ENCODE measurements at places on chromosomes 4 and X.

DNA sequence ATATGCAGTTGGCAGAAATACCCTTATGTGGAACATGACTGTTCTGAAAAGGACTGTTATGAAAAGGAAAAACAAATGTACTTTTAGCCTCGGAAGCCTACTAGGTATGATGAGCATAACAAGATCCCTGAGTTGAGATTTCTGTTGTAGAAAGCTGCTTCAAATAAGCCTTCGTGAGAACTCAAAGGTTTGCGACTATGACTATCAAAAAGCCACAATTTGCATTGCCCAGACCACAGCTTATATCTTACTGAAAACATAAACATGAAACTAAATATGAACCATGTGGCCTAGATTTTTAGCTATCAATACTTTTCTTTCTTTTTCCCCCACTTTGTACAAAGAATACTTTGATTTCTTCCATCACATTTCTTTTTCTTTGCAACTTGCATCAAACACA lies 398.2 kb upstream of the LCORL start:
- DNase-seq = no peak

- DNase-seq = no peak
Observed at GRCh38 chrX:41758401-41758800, 34.4 kb downstream of the GPR82 start.

DNA sequence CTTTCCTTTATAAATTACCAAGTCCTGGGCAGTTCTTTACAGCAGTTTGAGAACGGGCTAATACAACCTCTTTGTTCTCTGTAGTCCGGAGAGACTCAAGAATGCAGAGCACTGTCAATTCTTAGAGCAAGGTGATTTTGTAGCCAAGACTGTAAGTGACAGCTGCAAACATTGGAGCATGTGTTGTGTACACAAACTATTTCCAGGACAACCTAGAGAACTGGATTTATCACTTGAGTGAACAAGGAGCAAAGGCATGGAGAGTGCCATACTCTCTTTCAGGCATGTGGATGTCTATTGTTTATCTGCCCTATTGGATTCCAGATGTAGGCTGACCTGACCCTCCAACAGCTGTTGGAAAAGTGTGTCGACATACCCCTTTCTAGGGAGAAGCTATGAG lies 153.9 kb downstream of the SPANXN3 start:
- DNase-seq = no peak

DNA sequence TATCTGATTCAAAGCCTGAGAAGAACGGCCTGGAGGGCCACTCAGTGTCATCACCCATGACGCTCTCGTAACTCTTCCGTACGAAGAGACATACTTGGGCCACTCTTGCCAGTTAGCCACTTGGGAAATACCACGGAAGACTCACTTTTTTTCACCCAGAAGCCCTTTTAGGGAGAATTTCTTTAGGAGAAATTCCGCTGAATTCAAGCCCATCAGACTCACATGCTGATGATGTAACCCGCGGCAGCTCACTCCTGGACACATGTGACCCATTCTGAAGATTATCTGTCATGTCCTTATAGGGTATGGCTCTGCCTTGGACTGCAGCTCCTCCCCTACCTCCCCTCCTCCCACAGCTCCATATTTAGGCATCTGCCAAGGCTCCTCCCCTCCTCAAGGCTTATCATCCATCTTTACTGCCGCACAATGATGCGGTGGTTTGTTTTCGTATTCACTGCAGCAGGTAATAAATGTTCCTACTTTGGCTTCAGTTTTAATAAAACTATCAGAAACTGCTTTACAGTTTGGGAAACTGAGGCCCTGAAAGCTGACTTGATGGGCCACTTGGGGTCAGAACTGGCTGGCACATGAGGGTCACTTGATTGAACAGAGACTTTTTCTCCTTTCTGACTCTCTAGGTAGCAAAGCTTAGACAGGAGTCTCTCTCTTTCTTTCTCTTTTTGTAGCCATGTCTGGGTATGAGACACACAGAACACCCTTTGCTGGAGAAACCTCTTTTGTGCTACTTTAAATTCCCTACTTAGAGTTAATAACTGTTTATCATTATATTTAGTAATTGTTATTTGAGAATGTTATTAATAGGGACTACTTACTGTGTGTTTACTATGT lies 42.1 kb downstream of the RHOH start:
- peak; percentile 72 for DNase-seq

DNA sequence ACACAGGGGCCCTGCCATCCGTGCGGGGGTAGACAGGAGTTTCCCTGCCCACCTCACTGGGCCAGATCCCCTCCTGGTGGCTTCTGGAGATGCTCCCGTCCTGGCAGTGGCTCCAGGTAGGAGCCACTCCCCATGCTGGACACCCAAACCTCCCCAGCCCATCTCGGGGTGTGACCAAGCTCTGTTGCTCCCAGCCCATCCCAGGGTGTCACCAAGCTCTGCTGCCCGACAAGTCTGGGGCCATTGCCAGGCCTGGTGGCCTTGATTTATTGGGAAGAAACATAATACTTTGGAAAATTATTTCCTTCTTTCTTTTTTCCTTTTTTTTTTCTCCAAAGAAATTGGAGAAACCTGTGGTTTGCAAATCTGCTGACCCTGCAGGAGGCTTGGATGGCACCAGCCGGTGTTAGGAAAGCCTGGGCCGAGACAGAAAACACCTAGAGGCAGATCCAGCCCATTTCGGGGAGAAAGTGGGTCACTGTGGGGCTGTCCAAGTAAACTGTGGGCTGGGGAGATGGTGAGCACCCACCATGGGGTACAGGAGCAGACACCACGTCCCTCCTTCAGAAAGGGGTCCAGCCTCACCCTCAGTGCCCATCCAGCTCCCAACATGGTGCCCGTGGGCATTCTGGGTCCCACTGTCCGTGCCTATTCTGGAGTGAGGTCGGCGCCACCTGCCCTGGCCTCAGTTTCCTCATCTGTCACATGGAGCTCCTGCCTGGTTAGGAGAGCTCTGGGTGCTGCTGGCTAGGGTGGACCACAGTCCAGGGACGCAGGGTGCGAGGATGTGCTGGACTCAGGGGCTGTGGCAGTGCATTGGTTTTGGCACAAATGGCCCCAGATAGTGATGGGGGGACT lies 59.4 kb upstream of the ADRA2C start:
- DNase-seq = no peak

DNA sequence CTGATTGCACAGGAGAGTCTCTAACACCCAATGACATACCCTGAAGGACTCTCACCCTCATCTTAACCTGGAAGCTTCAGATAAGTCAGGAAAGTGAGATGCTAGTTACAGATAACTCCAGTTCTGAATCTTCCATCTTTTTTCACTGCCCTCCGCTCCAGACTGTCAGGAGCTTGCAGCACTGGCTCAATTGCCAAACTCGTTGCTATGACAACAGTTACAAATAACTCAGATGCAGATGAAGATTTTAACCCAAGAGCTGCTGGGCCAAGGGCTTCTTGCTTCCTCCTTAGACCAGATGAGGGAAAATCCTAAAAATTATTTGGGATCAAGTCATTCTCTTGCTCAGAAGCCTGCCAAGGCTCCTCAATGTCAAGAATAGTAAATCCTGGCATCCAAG lies 109.1 kb upstream of the HUWE1 start:
- DNase-seq = no peak

- no peak for DNase-seq
Observed at GRCh38 chr4:22090661-22091351, 142.2 kb upstream of the KCNIP4 start.

GRCh38 chr4:37359261-37359660 lies 114.7 kb downstream of the NWD2 start:
- no peak for DNase-seq

DNA sequence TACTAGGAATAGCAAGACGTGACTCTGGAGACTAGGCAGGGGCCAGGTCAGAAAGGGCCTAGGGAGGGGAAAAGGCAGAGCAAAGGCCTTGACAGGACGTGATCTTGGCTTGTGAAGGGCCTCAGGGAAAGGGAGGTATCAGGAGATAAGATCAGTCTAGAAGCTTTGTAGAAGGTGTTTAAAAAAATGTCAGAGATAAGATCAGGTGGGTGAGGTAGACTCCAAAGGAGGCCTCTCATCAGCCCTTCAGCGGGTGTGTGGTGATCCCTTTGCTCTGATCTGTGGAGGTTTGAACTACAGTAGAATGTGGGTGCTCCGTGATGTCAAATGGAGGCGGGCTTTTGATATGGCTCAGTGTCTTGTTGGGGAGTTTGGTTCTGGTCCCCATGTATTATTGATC lies 78.8 kb upstream of the PRPS1 start:
- no peak for DNase-seq

Data from activated T-helper 1 cell treated with anti-CD3 and anti-CD28 coated beads, Interleukin-12 subunit alpha, Interleukin-12 subunit beta, Interleukin-2, Interleukin-4 antibody, amounts not matched to agents 30 ng/mL and 10 ng/mL and 1 ng/mL, durations not matched to agents 14 hours and 24 hours and 36 hours (primary cell).